NCI-H1105 treated with DMSO at 0.1 percent for 48 hours (cell line): ENCODE measurements at places on chromosomes 7 and 10.

DNA sequence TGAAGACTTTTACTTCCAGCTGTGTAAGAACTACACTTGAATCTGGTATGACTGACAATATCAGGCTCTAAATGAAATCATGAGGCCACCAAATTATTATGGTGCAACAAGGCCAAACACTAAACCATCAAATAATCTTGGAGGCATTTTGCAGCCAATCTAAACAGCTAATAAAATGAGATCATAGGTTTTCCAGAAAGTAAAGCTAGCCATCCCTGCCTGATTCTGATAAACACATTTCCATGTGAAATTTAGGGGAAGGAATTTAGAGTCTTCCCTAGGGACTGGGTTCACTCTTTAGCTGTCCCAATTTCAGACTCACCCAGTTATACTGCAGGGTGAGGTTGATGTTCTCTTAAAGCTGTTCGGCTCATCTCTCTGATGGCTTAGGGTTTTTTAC, 190.3 kb upstream of the TMEM196 start:
- no peak for DNase-seq

GRCh38 chr7:50312250-50313162, 8.0 kb downstream of the IKZF1 start:
- no peak for DNase-seq

- peak; percentile 85 for DNase-seq
These were observed 24.7 kb downstream of the AOC1 start for GRCh38 chr7:150876817-150877526.

DNA sequence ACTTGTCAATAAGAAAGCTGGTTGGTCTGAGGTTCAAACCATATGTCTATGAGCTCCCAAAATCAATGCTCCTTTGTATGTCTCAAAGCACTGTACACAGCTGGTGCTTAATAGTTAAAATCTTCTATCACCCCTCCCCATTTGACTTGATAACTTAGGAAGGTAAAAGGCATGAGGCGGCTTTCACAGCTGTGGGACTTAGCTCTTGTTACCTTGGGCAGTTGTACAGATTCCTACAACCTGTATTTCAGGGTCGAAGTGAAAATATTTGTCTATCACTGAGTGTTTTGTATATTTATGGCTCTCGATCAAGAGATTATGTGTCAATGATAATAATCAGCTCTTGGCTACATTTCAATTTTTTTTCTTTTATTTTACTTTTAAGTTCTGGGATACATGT, 992 bp upstream of the KIFBP start:
- no peak for DNase-seq

DNA sequence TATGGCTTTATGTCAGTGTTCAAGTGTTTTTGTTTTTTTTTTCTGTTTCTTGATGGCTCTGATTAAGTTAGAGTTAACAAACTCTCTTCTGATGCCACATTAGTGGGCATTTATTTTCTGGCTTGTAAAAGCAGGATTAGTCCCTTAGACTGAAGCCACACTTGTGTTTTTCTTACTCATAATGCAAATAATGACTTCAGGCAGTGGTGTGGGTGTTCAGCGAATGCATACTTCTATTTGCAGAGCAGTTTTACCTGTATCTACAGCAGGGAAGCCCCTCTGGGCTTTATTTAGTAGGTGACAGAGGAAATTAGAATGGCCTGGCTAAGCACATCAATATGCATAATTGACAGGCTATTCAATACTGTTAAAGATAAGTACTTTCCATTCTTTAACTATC, 79.9 kb downstream of the CNNM2 start:
- no peak for DNase-seq

GRCh38 chr7:102285540-102286236, 980 bp upstream of the SH2B2 start:
- DNase-seq = no peak

DNA sequence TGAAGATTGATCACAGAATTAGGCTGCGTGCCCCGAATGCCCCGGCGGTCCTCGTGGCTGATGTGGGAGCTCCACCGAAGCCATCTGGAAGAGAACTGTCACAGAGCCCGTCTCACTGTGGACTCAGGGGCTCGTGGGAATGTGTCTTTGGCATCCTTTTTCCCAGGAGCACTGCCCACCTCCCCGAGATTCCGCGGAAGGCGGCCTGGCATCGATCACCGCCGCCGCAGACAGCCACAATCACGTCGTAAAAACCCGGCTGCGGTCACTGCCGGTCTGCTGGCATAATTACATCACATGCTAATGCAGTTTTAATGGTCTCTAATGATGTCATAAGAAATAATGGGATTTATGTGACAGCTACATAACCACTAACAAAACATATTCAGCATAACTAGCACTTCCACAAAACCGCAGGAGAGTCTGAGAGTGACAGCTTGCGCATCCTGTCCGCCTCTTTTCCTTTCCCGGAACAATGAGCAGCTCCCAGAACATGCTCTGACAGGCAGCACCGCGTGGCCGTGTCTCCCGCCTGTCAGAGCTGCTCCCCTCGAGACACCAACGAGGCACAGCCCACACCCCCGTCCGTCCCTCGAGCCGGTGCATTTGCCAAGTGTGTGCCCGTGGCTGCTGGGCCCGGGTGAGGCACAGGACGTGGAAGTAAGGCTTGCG, 490.0 kb downstream of the PTPRN2 start:
- DNase-seq = peak; percentile 27

DNA sequence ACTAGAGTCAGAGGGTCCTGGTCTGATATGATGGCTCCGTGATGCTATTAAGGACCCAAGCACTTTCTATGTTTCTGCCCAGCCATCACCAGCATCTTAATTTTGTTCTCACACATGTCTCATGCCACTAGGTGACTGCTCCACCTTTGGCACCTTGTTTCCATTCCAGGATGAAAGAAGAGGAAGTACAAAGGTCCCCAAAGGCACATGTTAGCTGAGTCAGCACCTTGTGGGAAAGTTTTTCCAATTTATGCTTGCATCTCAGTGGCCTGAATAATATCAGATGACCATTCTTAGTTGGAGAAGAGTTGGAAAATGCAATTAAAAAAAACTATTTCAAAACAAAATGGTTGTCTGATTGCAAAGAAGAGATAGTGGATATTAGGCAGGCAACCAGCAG, 341.0 kb upstream of the NPSR1 start:
- DNase-seq = no peak

DNA sequence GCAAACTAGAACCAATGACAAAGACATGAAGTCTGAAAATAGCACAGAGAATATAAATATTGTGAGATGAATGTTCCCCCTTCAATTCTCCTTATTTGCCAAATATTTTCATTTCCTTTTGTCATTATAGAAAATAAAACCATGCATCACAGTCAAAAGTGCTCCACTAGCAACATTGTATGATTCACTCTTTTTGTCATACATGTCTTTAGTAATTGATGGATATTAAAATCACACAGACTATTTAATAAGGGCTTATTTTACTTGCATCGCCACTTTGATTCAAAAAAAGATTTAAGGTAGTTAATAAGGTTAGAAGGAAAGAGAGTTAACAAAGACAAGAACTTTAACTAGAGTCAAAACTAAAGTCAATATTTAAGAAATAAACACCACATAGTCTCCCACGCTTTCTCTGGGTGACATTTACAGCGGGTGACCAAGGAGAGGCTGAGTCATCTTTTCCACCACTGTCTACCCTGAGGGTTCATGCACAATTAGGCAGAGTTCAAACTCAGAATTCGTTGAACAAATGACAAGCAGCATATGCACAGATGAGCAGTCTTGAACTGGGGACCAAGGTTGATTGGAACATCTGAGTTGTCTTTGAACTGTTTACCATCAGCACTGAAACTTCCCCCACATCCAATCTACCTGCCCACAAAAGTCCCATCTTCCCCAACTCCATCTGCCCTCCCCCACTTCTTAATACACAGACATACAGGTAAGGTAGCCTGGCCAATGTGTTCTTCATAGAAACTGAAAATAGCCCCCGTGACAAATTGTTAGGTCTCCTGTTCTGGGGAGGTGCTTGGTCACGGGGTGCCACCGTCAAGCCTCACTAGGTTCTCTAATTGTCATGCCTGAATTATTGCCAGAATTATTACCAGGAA, 42.5 kb downstream of the C7orf25 start:
- no peak for DNase-seq

DNA sequence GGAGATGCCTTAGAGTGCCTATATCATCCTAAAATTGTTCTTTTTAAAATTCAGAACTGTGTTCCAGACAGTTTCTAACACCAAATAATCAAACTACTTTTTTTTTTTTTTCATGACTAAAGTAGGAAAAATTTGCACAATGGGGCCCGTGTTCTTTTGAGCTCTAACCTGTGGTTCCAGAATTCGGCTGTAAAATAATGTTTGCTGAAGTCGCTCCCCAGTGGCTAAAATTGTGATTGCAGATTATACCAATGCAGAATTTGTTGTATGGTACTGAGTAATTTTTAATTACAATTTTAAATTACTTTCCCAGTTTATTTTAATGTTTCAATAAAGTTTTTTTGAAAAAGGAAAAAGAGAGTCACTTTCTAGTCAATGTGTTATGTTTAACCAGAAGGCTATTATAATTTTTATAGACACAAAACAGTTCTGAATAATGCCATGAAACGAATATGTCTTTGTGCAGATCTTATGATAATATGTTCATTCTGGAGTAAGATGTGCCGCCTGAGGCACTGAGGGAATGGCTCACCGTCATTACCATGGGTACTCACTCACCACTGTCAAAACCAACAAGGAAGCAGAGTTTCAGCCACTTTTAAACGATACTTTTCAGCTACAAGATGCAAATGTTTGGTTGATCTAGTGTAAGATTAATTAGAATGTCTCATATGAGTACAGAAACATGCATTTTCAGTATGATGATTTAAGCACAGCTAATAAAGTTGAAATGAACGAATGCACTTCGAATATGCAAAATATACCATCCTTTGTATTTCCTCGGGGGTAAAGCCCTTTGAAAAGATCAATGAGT, 173.6 kb downstream of the PRKCQ start:
- no peak for DNase-seq

DNA sequence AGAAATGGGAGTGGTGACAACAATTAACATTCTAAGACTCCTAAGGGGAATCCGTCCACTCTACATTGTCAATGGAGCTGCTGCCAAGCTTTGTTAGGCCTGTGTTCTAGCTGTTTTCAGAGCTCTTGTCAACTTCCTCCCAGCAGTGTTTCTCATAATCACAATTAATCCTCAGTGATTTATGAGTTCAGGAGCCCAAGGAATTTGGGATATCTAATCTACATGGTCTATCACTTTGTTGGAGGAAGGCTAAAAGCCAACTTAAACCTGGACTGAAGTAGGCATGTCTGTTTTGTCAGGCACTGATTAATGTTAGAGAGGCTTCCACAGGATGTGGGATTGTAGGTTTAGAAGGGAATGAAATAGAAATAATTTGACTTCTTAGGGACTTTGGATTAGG, 10.2 kb upstream of the OR2F2 start:
- no peak for DNase-seq

GRCh38 chr10:32149252-32149955, 93.2 kb upstream of the KIF5B start:
- DNase-seq = no peak

- DNase-seq = no peak
These were observed 9.9 kb downstream of the MICU1 start for GRCh38 chr10:72615970-72616369.

GRCh38 chr10:132202070-132202970, 15.6 kb downstream of the DPYSL4 start:
- DNase-seq = no peak

DNA sequence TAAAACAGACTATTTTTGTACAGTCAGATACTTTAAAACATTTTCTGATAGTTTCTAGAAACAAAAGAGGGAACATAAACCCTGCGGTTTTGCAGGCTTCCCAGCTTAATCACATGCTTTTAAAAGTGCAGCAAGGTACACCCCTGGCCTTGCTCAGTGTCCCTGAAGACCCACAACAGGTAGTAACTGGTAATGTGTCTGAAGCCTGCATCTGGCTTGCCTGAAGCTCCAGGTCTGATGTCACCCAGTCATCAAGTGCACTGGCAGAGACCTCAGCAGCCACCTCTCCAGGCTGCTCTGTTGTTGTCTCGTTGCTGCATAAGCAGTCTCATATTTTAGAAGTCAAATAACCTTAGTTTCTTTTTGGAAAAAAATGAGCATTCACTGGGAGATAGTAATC, 376.1 kb upstream of the MTPN start:
- no peak for DNase-seq

DNA sequence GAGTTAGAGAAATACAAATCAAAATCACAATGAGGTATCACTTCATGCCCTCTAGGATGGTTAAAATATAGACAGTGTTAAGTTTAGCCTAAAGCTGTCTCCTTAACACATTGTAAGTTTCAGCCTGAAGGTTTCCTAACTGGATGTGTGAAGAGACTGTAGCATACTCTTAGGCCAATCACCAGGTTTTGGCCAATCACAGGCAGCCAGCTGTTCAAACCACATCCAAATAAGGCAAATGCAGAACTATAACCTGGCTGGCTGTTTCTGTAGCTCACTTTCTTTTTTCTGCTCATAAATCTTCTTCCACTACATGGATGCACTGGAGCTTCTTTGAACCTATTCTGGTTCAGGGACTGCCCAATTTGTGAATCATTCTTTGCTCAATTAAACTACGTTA, 19.7 kb downstream of the ESYT2 start:
- DNase-seq = no peak

- DNase-seq = no peak
These were observed 219.6 kb downstream of the DGKB start for GRCh38 chr7:14682910-14683465.

GRCh38 chr7:115679976-115680375, 350.6 kb downstream of the TFEC start:
- peak; percentile 43 for DNase-seq

- no peak for DNase-seq
These were observed 1.4 kb downstream of the EPDR1 start for GRCh38 chr7:37921876-37922275.

DNA sequence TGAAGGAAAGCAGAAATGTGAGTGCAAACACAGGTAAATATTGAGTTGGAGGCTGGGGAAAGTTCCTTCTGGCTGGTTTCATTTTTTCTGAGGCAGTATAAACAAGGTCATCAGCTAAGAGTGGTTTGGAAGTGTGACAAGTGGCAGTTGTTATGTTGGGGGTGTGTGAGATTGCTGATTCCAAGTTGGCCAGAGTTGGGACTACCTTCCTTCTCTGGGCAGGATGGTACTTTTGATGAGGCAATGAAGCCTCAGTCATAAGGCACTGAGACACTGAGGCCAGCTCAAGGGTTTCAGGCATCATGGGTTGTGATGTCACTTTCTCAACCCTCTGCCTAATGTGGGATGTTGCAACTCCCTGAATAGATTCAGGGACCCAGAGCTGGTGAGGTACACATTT, 8.2 kb upstream of the PTTG1IP2 start:
- DNase-seq = no peak

GRCh38 chr7:124792696-124793095, 27.1 kb upstream of the GPR37 start:
- no peak for DNase-seq

DNA sequence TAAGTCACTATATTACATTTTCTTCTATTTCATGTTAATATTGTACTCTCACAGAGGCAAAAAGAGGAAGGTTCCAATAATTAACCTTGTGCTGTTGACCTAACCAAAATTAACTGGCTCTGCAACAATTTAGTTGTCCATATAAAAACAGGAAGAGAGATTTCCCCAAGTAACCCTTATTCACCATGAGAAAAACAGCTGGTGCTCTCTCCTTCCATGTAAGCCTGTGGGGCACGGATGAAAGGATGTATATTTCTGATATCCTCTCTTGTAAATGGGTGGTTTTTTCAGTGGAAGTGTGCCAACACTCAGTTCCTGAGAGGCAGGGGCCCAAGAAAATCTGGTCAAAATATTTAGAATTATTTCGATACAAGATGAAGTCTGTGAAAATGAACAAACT, 358.1 kb downstream of the CRPPA start:
- no peak for DNase-seq

GRCh38 chr10:85430991-85431390, 935.6 kb downstream of the GRID1 start:
- DNase-seq = no peak
